Natural killer cell treated with Interleukin-12 subunit alpha and Interleukin-12 subunit beta and Interleukin-15 and Interleukin-18, amount 100 ng/mL, for 72 hours (primary cell): ENCODE measurements at places on chromosomes 7 and 10. TPM values are rescaled to one million over a fixed set of nuclear protein-coding genes. Genes with fewer than 3 reads are reported as not detected.

DNA sequence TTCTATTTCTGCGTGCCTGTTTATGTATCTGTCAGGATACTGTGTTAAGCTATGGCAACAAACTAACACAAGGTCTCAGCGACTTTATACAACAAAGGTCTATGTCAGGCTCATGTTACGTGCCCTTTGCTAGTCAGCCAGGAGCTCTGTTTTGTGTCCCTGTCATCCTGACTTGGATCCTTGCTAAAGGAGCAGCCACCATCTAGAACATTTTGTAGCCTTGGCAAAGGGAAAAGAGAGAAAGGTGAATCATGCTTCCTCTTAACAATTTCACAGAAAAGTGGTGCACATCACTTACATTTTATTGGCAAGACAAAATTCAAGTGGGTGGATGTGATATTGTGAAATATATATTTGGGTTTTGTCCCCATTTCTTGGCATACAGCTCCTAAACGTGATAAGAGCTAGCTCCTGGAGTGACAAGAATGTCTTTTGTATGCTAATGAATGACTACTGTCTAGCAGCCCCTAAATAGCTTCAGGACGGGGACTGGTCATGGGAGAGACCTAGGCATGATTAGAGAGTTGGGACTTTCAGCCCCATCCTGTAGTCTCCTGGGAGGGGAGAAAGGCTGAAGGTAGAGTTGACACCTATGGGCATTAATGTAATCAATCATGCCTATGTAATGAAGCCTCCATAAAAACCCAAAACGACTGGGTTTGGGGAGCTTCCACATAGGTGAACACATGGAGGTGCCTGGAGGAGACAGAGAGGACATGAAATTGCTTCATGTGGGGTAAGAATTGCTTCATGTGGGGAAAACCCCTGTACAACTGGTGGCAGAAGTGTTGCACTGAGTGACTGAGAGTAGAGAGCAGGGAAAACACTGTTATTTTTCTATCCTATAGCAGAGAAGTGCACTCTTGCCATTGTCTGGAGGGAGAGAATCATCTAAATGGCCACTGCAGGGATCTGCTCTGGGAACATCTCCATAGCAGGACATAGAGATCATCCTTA, 33.0 kb downstream of the MRPL32 start:
- peaks cover 39% of the 10 kb centered on the region for H3K27me3 ChIP-seq
- peak overlapping the region; percentile 52 for H3K27ac ChIP-seq
- peak; percentile 67 for DNase-seq
- peaks cover 32% of the 10 kb centered on the region for H3K4me1 ChIP-seq
- H3K36me3 ChIP-seq = no peaks in the 10 kb centered on the region

DNA sequence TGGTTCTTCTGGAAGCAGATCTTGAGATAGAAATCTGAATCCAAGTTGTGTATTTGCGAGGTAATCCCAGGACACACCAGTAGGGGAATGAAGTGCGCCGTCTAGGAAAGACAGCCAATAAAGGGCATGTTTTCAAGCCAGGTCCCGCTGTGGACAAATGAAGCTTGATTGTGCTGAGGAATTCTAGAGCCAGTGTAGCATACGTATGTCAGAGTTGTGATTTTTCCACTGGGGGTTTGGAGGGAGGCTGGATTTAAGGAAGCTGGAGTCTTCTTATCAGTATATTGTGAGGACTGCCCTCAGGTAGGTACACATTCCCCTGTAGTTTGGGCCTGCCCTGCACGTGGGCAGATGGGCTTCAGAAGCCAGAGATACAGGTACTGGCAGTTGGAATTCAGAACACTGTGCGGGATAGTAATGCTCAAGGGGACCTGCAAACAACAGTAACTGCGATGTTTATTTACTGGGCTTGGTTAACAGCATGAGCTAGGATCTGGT, 50.9 kb downstream of the GALNT11 start:
- no peak for DNase-seq
- H3K4me1 ChIP-seq = peaks cover 25% of the 10 kb centered on the region
- no peak overlapping the region for H3K27ac ChIP-seq
- H3K4me3 ChIP-seq = no peak overlapping the region
- no peaks in the 10 kb centered on the region for H3K36me3 ChIP-seq

DNA sequence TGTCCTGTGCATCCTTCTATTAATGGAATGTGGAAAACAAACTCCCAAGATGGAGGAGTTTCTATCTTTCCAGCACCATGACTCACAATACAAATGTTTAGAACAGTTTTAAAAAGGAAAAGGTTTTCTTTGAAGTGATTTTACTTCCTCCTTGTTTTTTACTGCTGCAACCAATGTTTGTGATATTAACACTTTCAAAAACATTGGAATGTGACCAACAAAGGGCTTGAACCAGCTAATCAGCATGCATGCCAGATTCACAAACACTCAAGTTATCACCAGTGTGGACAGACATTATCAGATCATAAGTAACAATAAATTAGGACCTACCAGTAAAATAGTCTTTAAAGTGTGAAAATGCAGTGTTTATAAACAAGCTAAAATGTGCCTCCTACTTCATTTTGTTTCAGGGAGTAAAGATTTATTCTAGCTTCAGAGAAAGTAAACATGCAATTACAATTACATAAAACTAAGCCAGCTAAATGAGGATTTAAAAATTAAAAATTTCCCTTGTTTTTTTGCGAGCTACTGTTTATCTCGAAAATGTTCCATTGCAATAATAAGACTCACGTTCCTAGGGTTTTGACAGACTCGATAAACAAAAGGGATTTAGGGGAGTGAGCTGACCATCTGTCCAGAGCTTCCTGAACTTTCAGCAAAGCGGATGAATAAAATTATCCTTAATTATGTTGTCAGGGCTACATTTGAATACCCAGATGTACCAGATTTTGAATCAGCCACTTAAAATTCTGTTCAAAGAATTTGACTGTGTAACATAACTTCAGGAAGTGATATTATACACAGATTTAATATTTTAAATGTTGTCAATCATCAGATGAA, 29.8 kb downstream of the CPVL start:
- DNase-seq = no peak
- H3K36me3 ChIP-seq = no peaks in the 10 kb centered on the region
- no peak overlapping the region for H3K27ac ChIP-seq
- H3K27me3 ChIP-seq = peaks cover 12% of the 10 kb centered on the region
- no peak overlapping the region for H3K4me3 ChIP-seq
- H3K4me1 ChIP-seq = peaks cover 8% of the 10 kb centered on the region

DNA sequence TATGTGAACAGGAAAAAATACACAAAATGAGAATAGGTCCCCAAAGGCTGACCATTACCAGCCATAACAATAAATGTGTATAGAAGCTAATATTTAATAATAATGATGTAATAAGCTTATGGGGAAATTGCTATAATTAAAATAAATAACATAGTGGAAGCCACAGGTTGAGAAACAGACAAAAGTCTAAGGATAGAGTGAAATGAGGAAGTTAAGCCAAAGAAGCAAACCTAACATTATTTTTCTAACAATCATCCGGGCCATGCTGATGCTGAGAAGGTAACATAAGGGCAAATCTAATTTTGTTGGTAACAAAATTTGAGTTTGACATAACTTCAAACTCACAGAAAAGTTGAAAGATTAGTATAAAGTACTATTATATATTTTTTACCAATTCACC, 115.9 kb downstream of the MICU1 start:
- peaks cover 2% of the 10 kb centered on the region for H3K4me1 ChIP-seq
- no peak for DNase-seq
- H3K27ac ChIP-seq = no peak overlapping the region
- peaks cover 16% of the 10 kb centered on the region for H3K36me3 ChIP-seq
- no peaks in the 10 kb centered on the region for H3K27me3 ChIP-seq

DNA sequence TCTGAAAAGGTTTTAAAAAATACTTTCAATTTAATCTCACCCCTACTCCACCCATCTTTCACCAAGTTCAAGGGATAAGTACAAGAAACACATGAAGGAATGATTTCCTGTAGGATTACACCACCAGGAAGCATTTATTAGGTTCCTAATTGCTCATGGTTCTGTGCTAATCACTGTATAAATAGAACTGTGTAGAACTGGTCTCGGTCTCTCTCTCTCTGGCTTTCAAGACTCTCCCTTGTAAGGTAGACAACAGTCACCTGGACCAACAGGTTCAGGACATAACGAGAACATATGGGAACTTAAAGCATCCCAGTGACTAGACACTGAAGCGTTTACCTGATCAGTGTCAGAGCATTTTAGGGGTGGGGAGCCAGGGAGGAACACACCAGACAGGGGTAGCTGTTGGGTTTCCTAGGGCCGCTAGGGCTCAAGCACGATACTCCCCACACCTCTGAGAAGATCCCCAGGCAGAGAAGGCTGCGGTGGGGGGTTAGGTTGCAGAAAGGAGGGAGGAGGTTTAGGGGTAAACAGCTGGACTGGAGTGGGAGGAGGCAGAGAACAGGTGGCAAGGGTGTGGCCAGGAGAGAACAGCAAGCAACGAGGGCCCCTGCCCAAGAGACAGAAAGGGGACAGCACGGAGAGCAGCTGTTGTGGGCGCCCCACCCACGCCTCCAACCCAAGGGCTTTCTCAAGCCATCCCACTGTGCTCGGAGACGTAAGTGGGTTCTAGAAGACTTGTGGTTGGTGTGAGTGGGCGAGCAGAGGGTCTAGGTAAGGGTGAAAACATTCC, 52.5 kb upstream of the USP6NL start:
- no peak for DNase-seq
- no peaks in the 10 kb centered on the region for H3K36me3 ChIP-seq
- peaks cover 2% of the 10 kb centered on the region for H3K27me3 ChIP-seq
- no peak overlapping the region for H3K4me3 ChIP-seq
- H3K27ac ChIP-seq = no peak overlapping the region

GRCh38 chr7:43077732-43078391, 34.6 kb upstream of the HECW1 start:
- no peak overlapping the region for H3K27ac ChIP-seq
- peaks cover 3% of the 10 kb centered on the region for H3K4me1 ChIP-seq
- H3K27me3 ChIP-seq = peaks cover 29% of the 10 kb centered on the region
- peaks cover 6% of the 10 kb centered on the region for H3K36me3 ChIP-seq
- no peak overlapping the region for H3K4me3 ChIP-seq

The HABP2 gene
- not detected for total RNA-seq

The PNLIPRP3 gene
- not detected for total RNA-seq

The WDFY4 gene
- not detected for total RNA-seq
